ENCODE measurements at places on chromosomes 11 and 22.

- no peak for DNase-seq
Measured at GRCh38 chr11:117097389-117098268, 599 bp downstream of the SIK3 start.

DNA sequence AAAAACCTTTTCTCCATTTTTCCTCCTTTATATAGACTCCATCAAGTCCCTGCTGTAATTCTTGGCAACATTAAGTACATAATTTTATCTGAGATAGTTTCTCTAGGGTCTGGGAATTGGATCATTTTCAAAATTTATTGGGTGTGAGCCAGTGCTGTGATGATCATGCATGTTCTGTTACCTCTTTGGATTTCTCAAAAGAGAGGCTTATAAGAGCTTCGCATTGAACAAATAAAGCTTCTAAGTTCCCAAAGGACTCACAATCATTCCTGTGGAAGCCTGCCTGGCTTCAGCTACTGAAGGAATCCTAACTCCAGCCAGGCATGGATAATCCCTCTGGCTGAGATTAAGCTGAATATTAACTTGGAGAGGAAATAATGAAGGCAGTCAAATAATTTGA is 208.5 kb downstream of the RAB38 start:
- DNase-seq, result no peak

DNA sequence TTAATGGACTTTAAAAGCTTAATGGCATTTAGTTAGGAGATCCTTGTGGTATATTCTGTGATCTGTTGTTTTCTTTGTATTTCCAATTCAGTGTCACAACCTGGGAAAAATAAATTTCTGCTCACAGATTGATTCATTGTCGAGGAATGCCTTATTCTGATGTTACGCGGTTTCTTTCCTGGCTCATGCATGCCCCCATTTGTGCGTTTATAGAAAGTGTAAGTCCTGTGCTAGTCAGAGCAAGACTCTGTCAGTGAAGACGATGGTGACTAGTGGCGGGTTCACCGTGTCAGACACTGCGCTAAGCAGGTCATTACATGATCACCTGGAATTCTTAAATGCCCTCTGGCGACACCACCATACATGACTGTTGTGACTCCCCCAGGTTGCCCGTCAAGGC is 169.4 kb downstream of the TBC1D22A start:
- no peak for DNase-seq

DNA sequence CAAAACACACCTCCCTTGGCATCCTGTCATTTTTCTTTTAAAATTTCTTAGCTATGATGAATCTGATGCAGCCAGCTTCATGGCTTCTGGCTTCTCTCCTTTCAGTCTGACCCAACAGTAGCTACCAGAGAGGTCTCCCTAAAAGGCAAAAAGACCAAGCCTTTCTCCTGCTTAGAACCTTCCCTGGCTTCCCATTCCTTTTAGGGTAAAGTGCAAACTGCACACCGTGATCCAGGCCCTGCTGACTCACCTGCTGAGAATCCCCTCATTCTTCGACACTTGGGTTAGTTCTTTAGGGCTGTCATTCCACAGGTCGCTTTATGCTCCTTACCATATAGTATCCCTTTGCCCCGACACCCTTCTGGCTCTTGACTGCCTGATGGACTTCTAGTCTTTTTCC is 362.4 kb downstream of the MIAT start:
- DNase-seq, result no peak

DNA sequence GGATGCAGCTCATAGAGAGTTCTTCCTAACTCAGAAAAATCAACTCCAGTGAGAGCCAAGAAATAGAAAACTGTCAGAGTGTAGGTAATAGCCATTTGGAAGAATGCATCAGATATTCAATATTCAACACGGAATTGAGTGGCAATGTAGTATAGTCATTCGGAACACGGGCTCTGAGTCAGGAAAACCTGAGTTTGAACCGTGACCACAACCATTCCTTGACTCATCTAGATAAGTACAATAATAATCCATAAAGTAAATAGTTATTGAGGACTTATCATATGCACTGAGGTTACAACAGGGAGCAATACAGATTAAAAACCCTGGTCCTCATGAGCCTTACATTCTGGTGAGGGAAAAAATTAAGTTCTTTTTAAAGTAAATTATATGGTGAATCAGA is 62.6 kb upstream of the PHF21A start:
- no peak for DNase-seq

DNA sequence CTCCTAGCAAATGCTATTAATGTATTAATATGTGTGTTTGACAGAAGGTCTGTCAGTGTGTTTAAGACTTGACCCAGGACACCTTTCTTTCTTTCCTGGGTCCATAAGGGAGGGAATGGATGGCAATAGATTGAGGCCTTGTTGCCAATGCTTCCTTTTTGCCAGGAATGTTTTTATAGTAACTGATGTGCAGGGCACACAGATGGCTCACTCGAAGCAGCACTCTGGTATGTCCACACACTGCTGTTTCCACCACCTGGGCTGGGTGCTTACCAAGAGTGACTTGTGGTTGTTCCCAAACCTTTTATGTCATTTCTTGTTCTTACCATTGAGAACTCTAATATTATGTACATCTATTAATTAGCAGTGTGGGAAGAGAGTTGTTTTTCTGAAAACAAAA is 396.9 kb upstream of the SYN3 start:
- no peak for DNase-seq

DNA sequence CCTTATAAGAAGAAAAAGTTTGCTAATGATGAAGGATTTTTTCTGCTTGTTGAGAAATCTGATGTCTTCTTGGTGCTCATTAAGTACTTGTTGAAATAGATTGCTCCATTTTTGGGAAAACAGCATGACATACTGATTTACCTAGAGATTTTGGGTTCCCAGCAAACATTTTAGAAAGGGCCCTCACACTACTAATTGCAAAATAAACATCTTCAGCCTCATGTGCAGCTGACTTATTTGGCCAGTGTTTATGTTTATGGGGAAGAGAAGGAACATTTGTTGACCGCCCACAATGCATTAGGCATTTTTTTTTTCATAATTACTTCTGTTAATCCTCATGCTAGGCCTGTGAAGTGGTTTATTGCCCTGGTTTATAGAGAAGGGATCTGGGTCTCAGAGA is 40.1 kb downstream of the LDLRAD3 start:
- DNase-seq, result no peak

GRCh38 chr11:101929294-101929915 is 13.1 kb upstream of the ANGPTL5 start:
- DNase-seq, result no peak

DNA sequence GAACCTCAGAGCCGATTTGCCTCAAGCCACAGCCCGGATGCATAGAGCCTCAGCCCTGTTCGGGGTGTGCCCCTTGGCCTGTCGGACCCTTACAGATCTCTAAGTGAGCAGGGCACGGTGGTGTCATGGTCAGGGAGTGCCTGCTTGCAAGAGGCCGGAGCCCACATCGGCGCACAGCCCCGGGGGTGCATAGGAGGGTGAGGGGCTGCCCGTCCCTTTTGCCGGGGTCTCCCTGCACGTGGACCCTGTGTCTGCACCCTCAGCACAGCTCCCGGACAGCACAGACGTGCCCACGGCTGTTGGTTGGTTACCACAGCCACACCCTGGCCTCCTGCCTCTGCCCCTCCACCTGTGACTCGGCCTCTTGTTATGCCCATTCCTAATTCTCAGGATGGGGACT is 6.5 kb downstream of the RAB36 start:
- DNase-seq, result no peak

DNA sequence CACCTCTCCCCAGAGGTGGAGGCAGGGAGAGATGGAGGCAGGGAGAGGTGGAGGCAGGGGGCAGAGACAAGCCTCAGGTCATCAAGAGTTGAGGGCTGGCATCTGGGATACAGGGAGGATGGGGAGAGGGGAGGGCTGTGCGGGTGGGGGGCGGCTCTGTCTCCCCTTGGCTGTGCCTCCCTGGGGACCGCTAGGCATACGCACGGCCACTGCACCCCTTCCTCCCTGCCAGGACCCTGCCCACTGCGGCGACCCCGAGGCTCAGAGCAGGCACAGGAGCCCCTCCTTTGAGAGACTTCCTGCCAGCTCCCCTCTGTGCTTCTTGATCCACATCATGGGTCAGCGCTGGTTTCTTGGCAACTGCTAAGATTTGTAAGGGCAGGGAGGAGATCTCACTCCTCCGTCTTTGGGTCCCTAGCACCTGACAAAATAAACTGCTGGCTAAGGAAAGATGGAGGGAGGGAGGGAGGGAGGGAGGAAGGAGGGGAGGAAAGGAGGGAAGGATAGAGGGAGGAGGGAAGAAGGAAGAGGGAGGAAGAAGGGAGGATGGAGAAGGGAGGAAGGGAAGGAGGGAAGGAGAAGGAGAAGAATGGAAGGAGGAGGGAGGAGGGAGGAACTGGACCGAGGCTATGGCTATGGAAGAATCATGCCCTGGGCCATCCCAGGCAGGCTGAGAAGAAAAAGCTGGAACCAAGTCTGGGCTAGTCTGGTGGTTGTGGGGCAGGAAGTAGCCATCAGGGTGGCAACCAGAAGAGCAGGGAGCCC is 18.5 kb downstream of the PRR33 start:
- DNase-seq, result no peak

- DNase-seq, result no peak
Measured at GRCh38 chr11:61718621-61719302, 33.7 kb upstream of the MYRF start.

DNA sequence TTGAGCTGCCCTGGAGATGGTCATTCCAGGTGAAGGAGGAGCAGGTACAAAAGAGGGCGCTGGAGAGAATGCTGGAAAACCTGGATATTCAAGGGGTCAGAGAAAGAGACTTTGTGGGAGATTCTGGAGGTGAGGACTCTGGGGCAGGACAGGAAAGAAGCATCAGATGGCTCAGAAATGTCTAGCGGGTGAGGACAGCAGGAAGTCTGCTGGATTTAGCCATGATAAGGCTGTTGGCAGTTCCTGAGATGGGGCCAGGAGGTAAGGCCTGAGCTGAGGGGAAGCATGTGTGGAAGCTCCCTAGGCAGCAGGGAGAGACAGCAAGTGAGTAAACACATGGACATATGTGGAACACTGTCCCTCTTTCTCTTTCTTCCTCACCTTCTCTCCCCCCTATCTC is 1.5 kb downstream of the UPB1 start:
- no peak for DNase-seq

GRCh38 chr11:19721176-19721575 is 8.5 kb downstream of the NAV2 start:
- DNase-seq, result no peak

GRCh38 chr22:29031227-29032011 is 30.2 kb downstream of the C22orf31 start:
- no peak for DNase-seq

GRCh38 chr22:36322602-36322915 is 65.2 kb downstream of the MYH9 start:
- no peak for DNase-seq

- no peak for DNase-seq
Measured at GRCh38 chr22:48496987-48497650, 1330.6 kb downstream of the BRD1 start.

Measured in NCI-H1048 (cell line).